Fibroblast of gingiva (primary cell): ENCODE measurements at places on chromosomes 1 and 21.

DNA sequence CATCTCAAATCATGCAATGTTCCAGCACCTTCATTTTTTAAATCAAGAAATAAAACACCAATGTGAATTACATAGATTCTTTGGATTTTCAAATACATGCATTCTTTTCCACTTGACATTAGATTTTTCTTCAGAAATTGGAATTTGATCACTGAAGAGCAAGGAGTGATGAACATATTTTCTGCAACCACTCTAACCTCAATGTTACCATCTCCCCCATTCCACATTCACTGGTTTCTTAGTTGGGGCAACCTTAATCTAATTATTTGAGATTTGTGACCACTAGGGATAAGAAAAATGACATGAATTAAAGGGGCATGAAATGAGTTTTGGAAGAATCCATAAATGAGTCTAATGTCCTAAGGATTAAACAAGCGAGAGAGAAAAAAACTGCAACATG is 168.7 kb upstream of the NR5A2 start:
- no peak for DNase-seq

- peak; percentile 43 for DNase-seq
These were observed 1.2 kb upstream of the ATP13A2 start for GRCh38 chr1:17012775-17013490.

- peak; percentile 66 for DNase-seq
These were observed at the start of gene SCP2 for GRCh38 chr1:52927212-52928014. Gene SCP2 (plus strand): TSS chr1:52927276. CDS start chr1:52927397, 121 bp downstream.

GRCh38 chr1:180179162-180179957 is 24.7 kb downstream of the QSOX1 start:
- no peak for DNase-seq

GRCh38 chr1:106756752-106757151 is 299.7 kb upstream of the PRMT6 start:
- no peak for DNase-seq

DNA sequence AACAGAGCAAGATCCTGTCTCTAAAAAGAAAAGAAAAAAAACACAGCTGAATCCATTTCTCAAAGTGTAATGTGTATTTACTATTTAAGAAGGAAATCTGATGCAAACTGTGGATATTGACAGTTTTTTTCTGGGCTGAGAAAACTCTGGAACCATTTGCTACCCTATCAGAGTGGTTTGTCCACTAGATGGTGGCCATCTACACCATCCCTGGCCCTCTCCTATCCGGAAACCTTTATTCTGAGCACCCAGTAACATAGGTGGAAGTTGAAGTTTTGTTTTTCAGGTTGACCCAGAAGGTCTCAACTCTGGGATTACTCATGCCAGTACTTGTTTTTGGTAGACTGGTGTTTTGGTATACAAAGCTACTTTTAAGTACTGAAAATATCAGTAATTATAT is 20.2 kb downstream of the ECHDC2 start:
- no peak for DNase-seq

GRCh38 chr1:30446095-30446494 is 277.3 kb downstream of the MATN1 start:
- DNase-seq: no peak

DNA sequence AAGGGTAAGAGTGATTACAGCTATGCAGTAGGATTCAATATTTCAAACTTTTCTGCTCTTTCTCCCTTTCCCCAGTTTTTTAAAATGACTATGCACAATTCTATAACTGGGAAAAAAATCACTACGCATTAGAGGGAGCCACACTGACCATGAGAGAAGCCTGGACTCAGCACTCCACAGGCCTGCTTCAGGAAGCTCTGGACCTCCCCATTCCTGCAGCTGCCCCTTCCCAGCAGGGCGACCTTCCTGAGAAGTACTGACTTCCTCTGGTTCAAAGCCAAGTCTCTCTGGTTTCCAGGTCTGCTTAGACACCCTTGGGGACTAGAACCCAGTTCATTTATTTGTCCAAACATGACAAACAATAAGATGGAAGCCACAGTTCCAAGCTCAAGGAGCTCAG is 42.0 kb upstream of the CLSTN1 start:
- DNase-seq: no peak

DNA sequence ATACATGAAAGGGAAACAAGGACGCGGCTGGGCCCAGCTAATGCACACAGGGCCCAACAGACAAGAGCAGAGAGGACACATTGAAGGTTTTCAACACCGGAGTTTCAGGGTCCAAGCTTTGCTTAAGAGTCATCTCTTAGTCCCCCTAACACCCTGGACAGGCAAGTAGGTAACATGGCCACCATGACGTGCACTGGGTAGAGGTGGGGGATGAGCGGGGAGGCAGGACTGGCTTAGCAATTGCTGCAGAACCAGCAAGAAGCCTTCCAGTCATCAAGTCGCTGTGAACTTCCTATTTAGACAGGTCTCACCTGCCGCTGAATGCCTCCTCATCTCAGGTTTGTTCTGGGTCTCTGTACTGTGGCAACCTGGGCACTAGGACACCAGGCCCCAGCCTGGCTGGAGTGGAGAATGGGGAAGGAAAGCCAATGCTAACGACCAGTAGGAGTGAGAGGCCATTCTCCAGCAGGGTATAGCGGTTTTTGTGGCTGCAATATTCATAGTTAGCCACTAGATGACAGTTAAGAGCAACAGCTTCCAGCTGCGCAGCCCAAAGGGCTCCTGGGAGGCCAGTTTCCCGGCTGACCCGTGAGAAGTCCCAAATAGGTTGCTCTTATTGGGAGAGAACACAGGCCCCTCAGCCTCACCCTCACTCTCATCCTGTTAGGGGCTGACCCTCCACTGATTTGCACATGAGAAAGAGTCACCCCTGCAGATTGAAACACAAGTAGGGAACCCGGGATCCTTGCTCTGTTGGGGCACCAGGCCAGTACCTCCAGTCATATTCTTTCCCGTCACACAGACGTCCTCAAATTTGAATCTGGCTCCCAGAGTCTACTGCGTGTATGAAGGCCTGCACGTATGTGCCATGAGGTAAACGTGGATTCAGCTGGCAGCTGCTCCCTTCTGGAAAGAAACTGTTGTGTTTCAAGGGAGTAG is 6.0 kb upstream of the PIGC start:
- peak; percentile 52 for DNase-seq

DNA sequence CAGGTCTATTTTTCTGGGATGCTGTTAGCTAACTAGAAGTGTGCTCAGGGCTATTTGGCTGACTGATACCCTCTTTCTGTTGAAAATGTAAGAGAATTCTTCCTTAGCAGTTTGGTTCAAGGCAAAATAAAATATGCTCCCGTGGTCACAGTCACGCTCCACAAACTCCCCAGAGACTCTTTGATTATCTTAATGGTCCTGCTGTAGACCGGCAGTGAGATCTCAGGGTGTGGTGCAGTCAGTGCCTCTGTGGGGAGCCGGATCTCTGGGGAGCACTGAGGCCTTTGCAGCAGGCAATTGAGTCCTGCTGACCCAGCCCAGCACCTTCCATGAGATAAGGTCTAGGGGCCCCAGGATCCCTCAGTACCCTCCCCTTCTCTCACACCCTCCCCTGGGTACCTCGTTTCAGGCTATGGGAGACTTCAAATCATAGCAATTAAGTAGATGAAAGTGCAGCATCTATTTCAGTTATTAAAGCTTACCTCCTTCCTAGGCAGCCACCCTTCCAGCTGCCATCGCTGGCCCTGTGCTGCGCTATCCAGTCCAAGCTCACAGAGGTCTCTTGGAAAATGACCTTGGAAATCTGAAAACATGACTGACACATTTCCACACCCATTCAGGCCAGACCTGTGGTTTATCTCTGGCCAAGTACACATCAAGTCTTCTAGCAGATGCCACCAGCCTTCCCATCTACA is 98.1 kb downstream of the SEC16B start:
- no peak for DNase-seq

- peak; percentile 94 for DNase-seq
These were observed 46.5 kb downstream of the KCNJ15 start for GRCh38 chr21:38303300-38303699.

GRCh38 chr1:25550683-25551310 is 7.4 kb downstream of the LDLRAP1 start:
- peak; percentile 30 for DNase-seq

DNA sequence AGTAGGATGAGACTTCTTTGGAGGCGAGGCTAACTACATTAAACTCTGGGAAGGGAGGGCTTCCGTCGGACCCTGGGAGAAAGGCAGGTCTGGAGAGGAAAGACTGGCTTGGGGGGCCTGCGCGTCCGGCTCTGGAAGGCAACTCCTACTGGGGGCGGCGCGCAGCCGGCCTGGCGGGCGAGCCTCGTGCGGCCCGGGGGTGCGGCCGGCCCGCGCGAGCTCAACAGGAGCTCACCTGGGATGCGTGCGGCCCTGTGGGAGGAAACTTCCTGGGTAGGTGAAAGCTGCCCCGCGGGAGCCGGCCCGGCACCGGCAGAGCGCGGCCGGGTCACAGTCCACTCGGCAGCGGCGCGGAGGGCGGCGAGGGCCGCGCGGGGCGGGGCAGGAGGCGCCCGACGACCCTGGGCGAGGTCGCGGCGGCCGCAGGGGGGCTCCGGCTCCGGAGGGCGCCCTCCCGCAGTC is 449 bp downstream of the EPS15 start:
- peak; percentile 13 for DNase-seq

DNA sequence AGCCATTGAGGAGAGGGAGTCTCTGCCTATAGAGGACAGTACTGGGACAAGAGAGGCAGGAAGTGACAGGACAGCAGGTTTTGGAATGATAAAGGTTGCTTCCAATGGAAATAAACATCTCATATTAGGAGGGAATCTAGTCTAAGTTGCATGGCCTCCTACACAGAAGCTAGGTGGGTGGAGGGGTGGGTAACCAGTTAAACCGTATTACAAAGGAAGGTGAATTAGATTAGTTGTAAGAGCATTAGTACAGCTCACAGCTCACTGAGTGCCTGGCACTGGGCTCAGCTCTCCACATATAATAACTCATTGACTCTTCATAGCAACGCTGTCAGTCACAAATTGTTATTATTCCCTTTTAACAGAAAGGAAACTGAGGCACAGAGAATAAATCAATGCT is 468.1 kb downstream of the PTPRU start:
- no peak for DNase-seq

- DNase-seq: no peak
These were observed 415.0 kb upstream of the ESRRG start for GRCh38 chr1:217138173-217138765.

- DNase-seq: no peak
These were observed 222.4 kb downstream of the HHIPL2 start for GRCh38 chr1:222325506-222325905.

DNA sequence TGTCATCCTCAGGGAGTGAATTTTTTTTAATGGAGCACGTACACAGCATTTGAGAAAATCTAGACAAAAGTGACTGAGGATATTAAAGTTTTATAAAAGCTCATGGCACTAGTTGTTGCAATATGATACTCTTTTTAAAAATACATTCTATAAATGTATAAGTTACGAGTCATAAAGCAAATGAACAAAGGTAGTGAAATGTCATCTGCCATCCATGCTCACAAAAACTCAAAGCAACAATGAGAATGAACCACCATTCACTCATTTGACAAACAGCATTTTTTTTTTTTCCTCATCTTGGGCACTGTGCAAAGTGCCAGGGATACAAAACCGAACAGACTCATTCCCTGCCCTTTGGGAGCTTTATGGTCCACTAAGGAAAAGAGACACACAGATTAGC is 38.7 kb downstream of the GPR137B start:
- DNase-seq: no peak

DNA sequence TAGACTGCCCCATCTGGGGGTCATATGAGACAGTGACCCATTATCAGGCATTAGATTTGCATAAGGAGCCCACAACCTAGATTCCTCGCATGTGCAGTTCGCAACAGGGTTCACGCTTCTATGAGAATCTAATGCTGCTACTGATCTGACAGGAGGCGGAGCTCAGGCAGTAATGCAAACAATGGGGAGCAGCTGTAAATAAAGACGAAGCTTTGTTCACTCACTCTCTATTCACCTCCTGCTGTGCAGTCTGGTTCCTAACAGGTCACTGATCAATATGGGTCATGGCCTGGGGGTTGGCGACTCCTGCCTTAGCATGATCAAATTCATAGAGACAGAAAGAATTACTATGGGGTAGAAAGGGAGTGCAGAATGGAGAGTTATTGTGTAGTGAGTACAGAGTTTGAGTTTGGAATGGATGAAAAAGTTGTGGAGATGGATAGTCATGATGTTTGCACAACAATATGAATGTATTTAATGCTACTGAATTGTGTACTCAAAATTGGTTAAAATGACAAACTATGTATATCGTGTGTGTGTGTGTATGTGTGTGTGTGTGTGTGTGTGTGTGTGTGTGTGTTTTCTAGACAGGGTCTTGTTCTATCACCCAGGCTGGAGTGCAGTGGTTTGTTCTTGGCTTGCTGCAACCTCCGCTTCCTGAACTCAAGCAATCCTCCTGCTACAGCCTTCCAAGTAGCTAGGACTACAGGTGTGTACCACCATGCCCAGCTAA is 42.2 kb downstream of the BTF3L4 start:
- no peak for DNase-seq

GRCh38 chr1:24790490-24790889 is 45.2 kb downstream of the CLIC4 start:
- no peak for DNase-seq

- DNase-seq: no peak
These were observed 192.6 kb downstream of the GABPA start for GRCh38 chr21:25927195-25927880.

GRCh38 chr21:29072873-29073221 is 601 bp downstream of the CCT8 start:
- peak; percentile 18 for DNase-seq

DNA sequence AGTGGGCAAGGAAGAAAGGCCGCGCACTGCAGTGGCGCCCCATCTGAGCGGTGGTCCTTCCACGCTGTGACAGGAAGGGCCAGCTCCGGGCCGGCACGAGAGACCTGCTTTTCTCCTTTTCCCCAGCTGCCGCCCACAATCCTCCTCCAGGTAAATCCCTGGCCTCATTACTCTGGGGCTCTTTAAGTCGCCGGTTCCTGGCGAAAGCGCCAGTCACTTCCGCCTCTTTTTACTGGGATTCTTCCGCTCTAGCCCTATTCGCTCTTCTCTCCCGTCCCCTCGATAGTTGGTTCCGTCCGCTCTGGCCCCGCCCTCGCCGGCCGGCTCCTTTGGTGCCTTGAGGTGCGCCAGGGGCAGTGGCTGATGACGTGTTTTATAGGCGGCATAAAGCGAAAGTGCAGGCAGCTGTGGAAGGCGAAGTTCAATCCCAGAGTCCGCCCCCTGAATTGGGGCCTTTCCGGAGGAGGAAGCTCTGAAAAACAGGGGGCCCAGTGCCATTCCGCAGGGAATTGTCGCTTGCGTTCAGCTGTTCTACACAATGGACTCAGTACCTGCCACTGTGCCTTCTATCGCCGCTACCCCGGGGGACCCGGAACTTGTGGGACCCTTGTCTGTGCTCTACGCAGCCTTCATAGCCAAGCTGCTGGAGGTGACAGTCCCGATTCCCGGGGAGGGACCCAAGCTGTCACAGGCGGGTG is 26.2 kb downstream of the MIA3 start:
- DNase-seq: peak; percentile 99
